ENCODE measurements at places on chromosomes 16 and 17.

- peak; percentile 68 for DNase-seq
Measured at GRCh38 chr17:49968405-49969133, 421 bp upstream of the DLX4 start.

GRCh38 chr17:47850373-47850691, 631 bp downstream of the SP6 start:
- no peak for DNase-seq

GRCh38 chr17:2885733-2886132, 89.5 kb downstream of the RAP1GAP2 start:
- no peak for DNase-seq

DNA sequence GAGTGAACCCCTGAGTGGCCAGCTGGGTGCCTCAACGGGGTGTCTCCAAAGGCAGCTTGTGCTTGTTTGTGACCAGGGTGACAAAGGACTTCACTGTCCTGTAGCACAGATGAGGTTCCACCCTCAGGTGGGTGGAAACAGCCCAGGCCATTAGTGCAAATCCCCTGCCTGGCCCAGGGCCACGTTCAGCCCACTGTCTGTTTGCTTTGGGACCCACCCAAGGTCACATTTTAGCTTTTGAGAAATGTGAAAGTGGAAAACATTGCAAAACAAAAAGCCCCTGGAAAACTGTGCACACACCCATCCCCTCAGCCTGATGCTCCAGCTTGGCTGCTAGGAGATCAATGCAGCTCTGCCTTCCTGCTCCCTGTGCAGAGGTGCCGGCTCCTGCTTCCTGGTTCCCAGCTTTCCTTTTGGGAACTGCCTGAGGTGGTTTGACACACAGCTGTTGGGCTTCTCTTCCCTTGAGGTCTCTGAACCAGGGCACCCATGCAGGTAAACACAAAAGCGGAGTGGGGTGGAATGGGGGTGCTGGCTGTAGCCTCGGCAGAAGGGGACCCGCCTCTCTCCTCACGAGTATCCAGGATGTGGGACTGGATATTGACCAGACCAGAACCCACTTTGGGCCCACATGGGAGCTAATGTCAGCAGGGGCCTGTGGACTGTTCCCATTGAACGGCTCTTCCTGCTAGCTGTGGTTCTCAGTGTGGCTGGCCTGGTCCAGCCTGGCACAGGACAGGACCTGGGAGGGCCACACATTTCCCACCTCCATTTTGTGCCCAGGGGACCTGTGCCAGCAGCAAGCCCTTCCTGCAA, 7.9 kb upstream of the SPHK1 start:
- peak; percentile 36 for DNase-seq

DNA sequence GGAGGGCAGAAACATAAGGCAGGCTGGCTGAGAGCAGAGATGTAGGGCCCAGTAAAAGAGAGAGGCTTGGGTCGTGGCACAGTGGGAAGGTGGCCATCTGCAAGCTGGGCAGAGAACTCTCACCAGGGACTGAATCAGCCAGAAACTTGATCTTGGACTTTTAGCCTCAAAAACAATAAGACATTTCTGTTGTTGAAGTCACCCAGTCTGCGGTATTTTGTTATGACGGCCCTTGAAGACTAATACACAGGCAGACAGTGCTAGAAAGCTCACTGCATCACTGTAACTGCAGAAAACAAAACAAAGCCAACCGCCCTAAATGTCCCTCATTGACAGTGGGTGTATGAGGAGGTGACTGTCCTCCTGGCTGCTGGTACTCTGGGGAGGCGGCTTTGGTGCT, 3.9 kb upstream of the JPH3 start:
- no peak for DNase-seq

DNA sequence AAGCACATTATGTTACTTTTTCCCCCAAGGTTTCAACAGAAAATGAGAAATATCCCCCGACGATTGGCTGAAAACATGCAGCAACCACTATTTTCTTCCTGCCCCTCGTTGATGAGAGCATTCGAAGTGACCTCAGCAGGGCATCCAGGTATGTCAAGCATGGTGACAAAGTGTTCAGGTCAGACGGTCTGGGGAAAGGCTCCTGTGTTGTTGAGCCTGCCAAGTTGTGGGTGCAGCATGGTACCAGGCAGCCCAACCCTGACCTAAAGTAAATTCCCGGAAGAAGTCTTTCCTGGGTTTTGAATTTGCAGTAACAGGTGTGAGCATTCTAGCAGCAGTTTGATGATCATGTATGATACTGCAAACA, 51.7 kb upstream of the SEC14L1 start:
- peak; percentile 34 for DNase-seq

DNA sequence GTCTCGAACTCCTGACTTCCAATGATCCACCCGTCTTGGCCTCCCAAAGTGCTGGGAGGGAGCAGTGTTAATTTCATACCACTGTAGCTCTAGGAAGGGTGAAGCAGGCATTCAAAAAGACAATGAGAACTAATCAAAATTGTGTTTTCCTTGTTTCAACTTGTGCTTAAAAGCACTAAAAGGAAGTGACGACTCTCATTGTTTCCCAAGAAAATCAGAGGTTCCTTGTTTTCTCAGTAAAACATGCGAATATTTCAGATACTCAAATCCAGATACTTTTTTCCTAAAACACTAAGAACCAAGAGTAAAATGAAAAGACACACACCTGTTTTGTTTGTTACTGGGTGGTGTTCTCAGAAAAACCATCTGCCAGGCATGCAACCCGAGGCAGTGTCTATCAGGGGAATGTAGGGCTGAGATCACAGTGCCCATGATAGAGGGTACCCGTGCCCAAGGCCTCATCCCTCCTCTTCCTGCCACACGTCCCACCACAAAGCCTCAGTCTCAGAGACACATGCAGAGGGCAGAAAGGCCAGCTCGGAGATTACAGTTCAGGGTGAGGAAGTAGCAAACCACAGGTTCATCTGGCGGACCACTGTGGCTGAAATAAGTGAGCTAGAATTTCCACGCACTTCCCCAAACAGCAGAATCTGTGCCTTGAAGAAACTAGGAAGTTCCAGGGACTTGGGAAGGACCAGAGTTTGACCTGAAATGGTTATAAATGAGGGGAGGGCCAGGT, 33.7 kb downstream of the GINS3 start:
- DNase-seq: peak; percentile 59

GRCh38 chr17:17077101-17077500, 34.8 kb downstream of the MPRIP start:
- peak; percentile 1 for DNase-seq

DNA sequence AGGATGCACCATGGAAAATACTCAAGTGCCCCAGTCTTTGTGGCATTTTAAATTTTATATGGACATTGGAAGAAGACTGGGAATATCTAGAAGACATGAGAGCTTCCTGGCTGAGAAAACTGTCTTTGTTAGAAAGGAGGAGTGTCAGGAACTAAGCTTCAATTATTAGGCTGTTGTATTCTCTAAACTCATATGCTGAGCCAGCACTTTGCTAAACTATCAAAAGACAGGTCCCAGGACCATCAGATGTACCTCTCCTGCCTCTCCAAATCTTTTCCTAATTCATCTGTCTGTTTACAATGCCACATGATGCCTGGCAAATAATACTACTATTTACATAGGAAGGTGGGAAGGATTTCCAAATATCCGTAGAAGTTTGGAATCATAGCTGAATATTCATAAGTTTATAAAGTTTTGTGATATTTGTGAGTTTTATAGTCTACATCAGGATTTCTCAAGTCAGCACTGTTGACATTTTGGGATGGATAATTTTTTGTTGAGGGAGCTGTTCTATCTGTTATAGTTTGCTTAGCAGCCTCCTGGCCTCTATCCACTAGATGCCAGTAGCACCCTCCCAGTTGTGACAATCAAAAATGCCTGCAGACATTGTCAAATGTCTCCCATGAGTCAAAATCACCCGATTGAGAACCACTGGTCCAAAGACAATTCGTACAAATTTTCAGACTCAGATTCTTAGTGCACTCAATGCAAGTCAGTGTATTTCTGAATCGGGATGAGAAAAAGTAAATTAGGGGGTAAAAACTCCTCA, 61.2 kb upstream of the NETO2 start:
- no peak for DNase-seq

- no peak for DNase-seq
Measured at GRCh38 chr16:70753694-70754325, 47.1 kb downstream of the VAC14 start.

- peak; percentile 45 for DNase-seq
Measured at GRCh38 chr16:74448990-74449389, 27.7 kb upstream of the CLEC18B start.

DNA sequence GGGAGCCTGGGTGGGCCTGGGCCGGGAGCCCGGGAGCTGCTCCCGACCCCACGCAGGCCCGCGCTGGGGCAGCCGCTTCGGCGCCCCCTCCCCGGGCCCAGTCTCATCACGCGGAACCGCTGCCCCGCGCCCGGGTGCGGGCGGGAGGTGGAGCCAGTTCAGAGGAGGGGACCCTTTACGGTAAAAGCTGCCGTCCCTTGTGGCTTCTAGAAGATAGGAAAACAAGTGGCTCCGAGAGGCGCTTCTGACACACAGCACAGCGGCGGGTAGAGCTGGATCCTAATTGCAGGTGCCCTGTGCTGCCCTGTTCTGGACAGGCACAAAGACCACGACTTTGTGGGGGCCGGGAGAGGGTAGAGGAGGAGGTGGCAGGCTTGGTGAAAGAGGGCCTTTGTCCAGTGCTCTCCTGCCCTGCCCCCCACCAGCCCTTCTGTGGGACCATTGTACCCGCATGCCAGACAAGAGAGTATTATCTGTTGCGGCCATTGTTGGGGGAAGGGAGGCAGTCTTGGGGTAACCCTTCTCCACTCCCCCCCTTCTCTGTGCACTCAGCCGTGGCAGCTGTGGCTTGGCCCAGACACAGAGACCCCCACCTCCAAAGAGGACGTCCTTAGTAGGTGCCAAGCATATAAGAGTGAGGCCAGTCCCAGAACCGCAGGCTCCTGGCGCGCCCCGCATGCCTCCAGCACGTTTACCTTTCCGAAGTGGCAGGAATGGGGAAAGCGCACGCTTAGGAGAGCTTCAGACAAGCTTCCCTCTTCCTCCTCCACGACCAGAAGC, 736 bp downstream of the CNP start:
- DNase-seq: peak; percentile 44
